ENCODE measurements at places on chromosomes 1 and 21. TPM values are rescaled to one million over a fixed set of nuclear protein-coding genes. Genes with fewer than 3 reads are reported as not detected.

DNA sequence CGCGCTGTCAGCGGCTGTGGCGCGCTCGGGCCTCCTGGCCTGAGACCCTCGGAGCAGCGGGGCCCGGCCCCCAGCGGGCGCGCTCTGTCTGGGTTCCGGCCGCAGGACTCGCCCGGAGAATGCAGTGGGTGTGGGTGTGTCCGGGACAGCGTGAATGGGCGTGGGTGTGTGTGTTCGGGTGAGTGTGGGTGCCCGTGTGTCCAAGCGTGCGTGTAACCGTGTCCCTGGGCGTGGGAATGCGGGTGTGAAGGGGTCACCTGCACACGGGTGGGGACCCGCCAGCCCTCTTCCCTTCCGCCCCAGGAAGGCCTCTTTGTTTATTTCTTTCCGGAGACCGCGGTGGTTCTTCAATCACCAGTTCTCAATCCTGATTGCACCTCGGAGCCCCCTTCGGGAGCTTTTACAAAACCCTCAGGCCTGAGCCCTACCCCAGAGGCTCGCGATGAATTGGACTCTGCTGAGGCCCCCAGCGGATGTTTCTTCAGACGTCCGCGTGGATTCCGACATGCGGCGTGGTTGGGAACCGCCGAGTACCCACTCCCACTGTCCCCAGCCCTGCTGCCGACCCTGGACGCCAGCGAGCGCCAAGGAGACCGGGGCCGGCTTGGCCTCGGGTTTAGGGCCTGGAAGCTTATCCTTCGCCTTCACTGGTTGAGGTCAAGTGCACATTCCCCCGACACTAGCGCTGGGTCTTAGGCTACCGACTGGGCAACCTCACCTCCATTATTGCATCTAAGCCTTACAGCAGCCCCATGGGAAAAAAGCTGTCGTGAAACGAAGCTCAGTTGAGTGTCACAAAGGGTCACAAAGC lies 19.3 kb downstream of the SERTAD4 start:
- DNase-seq = peak; percentile 40

GRCh38 chr1:68279846-68280245 lies 47.5 kb upstream of the WLS start:
- DNase-seq = no peak

Gene HTR1D
- total RNA-seq = 7.9 TPM

DNA sequence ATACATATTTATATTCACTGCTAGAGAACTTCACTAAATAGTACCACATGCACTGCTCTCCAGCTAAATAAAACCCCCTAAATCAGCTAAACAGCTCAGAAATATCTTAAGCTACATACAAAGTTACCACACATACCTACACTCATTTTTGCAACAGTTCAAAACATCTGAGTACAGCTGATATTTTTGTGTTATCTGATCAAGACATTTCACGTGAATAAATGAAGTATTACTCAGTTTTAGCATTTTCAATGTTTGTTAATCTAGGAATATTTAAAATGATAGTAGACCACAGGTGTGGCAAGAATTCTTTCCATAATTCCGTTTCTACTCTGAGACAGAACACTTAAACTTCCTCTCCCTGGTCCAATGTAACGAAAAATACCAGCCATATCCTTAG lies 20.8 kb downstream of the EVI5 start:
- DNase-seq = no peak

DNA sequence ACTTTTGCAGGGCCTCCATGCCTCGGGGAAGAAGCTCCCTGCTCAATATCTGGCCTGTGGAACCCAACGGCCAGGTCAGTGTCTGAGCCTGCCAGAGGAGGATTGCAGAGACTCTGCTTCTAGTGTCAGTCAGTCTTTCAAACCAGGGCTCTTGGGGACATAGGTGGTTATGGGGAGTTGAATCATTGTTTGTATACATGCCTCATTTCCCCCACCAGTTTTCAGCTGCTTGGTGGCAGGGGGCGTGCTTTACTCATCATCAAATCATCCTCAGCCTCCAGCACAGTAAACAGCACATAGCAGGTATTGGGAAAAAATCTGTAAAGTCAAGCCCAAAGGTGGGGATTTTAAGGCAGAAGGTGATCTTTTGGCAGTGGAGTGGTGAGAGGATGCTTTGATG lies 17.4 kb upstream of the FAM89A start:
- DNase-seq = no peak

DNA sequence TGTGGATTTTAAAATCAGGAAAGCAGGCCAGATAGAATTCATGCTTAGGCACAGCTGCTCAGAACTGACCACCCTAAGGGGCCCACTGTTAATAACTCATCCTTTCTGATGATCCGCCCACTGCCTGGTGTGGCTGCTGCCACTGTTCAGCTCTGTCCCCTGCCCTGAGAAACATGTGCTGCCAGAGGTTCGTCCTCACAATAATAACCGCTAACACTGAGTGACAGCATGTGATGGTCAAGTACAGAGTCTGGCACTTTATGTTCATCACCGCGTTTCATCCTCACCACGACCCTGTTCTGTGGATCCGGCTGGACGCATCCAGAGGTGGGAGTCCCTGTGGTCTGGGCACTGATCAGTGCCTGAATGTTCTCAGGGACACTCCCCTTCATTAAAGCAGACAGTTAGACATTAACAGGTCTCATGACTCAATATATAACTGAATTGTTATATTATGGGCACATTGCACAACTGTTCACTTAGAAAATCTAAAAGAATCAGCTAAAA lies 108.6 kb downstream of the SIM2 start:
- no peak for DNase-seq

DNA sequence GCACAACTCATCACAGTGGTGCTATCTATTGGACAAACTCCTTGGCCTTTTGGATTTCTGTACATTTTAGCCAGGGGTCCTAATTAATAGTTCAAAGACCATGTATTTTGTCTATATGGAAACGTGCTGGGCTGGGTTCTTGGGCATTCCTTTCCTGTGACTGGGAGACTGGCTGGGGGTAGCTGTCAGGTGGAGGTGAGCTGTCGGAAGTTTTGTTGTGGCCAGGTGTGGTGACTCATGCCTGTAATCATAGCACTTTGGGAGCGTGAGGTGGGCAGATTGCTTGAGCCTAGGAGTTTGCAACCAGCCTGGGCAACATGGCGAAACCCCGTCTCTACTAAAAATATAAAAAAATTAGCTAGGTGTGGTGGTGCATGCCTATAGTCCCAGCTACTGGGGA lies 392.4 kb downstream of the RPS6KC1 start:
- no peak for DNase-seq

Gene CACHD1
- total RNA-seq = 34.4 TPM

DNA sequence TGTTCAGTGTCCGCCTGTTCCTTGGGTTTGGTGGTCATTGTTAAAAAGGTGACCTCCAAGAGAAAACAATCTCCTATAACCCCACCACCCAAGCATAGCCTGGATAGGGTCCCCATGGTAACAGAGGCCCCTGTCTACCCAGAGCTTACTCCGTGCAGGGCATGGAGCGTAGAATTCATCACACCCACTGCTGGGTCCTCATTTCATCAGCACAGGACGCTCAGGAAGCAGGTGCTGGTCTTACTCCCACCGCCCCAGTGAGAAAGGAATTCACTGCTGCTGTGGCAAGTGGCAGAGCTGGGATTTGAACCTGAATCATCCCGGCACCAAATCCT lies 37.0 kb downstream of the ARHGEF10L start:
- DNase-seq = no peak

Gene TEX38
- total RNA-seq = 0.21 TPM

Measured in WTC11 (cell line).